Activated T-helper 1 cell treated with anti-CD3 and anti-CD28 coated beads, Interleukin-2, amount 50 U/mL, for 16 hours (primary cell): ENCODE measurements at places on chromosomes 6 and 20.

- DNase-seq: no peak
These were observed 130.4 kb upstream of the RPS6KA2 start for GRCh38 chr6:166757232-166758135.

- no peak for DNase-seq
These were observed 173.1 kb downstream of the ZMYND8 start for GRCh38 chr20:47183367-47183766.

DNA sequence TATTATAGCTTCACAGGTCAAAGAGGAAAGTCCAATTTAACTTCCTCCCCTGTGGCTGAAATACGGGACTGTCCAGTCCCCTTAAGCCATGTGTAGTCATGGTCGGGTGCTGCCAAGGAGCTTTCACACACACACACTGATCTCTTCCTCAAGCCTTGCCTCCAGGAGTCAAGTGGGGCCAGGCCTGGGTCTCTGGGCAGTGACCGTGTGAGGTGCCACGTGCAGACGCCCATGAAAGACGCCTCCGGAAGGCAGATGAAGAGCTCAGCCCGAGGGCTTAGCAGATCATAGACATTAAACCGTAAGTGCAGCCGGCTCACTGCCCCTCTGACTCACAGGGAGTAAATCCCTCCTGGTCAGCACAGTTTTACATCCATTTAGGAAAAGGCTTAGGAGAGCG lies 4.2 kb downstream of the GABRR2 start:
- DNase-seq: no peak

DNA sequence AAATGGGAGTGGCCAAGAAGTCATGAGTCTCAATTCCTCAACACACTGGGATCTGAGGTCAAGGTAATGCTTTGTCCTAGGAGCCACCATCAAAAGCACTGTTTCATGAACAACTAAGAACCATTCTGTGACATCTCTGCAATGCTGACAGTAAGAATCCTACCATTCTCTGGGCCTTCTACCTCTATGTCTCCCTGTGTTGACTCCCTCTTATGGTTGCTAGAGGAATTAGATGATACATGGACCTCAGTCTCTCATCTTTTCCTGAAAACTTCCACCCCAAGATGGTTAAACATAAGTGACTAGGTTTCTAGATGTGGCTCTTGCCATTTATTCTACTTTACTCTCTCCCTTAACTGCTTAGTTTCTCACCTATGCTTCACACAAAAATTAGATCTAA lies 9.1 kb downstream of the MTRF1L start:
- DNase-seq: no peak

DNA sequence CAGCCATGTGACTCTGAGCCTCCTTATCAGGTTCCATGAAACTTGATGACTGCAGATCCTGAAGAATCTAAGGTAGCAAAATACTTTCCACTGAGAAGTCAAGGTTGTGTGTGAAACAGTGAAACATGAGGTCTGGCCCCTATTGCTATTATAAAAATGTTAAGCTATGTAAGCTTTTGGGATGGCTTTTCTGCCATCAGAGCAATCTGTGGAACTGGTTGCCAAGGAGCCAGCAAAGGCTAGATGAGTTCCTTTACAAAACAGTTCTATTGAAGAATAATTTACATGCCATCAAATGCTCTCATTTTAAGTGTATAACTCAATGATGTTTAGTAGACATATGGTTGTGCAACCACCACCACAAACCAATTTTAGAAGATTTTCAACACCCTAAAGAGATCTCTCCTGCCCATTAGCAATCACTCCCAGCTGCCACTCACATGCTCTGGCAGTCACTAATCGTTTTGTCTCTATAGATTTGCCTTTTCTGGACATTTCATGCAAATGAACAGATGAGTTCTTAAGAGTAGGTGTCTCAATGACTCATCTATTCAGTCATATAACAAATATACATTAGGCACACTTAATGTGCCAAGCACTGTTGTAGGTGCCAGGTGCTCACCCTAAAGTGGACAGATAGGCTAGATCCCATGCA lies 19.9 kb upstream of the MEP1A start:
- no peak for DNase-seq

GRCh38 chr6:16204653-16205376 lies 33.6 kb upstream of the GMPR start:
- no peak for DNase-seq

DNA sequence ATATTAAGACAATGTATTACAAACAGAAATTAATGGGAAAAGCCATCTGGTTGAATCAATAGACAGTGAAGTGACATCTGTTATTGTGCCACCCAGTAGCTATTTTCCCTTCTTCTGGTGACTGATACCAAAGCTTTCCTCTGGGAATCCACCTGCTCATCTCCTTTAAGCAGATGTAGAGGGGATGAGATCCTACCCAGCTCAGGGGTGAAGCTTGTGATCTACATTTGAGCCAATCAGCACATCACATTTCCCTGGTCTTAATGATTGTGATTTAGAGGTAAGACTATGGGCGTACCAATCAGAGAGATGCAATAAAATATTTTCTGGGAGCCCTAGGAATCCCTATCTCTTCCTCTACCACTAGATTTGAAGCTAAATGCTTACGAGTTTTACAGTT lies 782.9 kb downstream of the PTPRT start:
- no peak for DNase-seq

DNA sequence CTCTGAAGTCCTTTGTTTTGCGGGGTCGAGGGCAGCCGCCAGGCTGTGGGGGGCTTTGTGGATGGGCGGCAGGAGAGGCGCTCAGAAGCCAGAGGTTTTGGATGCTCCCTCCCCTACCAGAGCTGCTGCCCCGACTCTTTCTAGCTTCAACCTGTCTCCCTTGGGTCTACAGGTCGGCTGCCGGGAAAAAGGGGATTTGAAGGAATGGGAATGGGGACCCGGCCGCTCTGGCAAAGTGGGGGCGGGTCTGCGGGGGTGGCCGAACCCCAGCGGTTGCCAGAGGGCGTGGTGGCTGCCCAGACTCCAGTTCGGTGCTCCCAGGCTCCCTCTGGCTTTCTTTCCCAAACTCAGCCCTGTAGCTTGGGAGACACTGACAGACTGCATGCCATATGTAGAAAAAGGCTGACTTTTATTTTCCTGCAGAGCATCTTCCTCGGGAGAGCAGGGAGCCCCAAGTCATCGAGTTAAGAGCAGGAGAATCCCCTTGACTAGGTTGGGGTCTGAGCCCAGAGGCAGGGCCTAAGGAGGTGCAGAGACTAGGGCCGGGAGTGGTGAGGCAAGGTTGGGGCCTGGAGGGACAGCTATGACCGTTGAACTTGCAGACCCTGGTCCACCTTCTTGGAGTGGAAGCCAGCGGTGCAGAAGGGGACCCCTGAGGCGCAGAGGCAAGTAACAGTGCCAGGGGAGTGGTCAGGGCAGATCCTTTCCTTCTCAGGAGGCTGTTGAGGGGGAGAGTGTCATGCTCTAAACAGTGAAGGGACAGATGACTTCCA lies 1.4 kb upstream of the PPP1R18 start:
- DNase-seq: no peak
